Muscle of arm (tissue), 14 donors: ENCODE measurements at places on chromosomes 2 and 18. TPM values are rescaled to one million over a fixed set of nuclear protein-coding genes. Genes with fewer than 3 reads are reported as not detected.

GRCh38 chr2:6814869-6815268 is 50.8 kb downstream of the CMPK2 start:
- DNase-seq, result no peak

GRCh38 chr2:140481136-140481535 is 1649.7 kb downstream of the LRP1B start:
- DNase-seq, result peak; percentile 16

The DES gene
- polyA plus RNA-seq, result 2,703 TPM

GRCh38 chr2:102082571-102083392 is 59.8 kb upstream of the IL1R1 start:
- DNase-seq, result no peak

- DNase-seq, result no peak
Measured at GRCh38 chr2:189536830-189537229, 43.8 kb downstream of the SLC40A1 start.

The HOXD13 gene
- polyA plus RNA-seq, result not detected

The GCG gene
- polyA plus RNA-seq, result 16.4 TPM

- peak; percentile 84 for DNase-seq
Measured at GRCh38 chr2:102061962-102062795, 70.4 kb downstream of the IL1R2 start.

- no peak for DNase-seq
Measured at GRCh38 chr2:224976629-224977525, 65.4 kb downstream of the DOCK10 start.

The CD8A gene
- 0.20 TPM for polyA plus RNA-seq

The TSGA10 gene
- polyA plus RNA-seq, result 3.0 TPM

- no peak for DNase-seq
Measured at GRCh38 chr2:221431477-221431876, 140.6 kb downstream of the EPHA4 start.

GRCh38 chr2:236745420-236746210 is 176.0 kb downstream of the ACKR3 start:
- no peak for DNase-seq

DNA sequence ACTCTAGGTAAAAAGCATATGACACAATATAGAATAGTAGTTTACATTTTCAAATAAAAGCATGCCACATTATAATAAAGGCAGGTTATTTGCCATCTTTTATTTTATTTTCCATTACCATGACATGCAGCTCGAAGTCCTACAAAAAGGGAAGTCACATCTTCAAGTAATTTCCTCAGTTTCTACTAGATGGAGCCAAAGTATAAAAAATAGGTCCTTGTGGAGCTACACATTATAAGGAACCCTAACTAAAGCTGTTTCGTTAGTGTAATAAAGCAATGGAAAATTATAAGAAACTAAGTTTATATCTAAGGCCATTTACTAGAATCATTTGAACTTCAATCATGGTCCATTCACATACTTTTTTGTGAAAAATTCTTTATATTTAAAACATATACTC is 674.5 kb downstream of the KCNJ3 start:
- DNase-seq, result peak; percentile 1

- no peak for DNase-seq
Measured at GRCh38 chr2:40420478-40420877, 31.4 kb downstream of the SLC8A1 start.

DNA sequence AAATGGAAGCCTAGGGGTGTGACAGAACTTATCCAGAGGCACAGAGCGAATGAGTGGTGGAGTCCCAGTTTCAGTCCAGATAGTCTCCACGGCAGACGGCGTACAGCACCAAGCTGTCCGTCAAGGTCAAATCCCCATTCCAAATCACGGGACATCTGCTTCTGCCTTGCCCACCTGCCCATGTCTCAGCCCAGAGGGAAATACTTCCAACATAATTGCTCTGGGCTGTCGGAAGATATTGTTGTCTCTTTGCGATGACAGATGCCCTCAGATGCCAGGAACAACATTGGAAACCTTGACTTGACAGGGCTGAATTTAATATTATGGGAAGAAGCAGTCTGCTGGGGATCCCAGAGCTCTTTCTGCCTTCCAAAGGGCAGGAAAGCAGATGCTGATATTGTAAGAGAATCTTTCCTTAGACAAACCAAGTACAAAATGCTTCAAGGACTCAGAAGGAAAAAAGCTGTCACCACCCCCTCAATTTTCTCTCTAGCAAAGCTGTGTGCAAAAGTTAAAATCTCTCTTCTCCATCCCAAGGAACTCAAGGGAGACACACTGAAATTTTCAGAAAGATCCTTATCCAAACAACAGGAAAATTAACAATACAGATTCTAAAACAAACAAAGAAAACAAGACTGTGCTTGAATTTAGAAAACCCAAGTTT is 364.0 kb downstream of the LRATD1 start:
- no peak for DNase-seq

DNA sequence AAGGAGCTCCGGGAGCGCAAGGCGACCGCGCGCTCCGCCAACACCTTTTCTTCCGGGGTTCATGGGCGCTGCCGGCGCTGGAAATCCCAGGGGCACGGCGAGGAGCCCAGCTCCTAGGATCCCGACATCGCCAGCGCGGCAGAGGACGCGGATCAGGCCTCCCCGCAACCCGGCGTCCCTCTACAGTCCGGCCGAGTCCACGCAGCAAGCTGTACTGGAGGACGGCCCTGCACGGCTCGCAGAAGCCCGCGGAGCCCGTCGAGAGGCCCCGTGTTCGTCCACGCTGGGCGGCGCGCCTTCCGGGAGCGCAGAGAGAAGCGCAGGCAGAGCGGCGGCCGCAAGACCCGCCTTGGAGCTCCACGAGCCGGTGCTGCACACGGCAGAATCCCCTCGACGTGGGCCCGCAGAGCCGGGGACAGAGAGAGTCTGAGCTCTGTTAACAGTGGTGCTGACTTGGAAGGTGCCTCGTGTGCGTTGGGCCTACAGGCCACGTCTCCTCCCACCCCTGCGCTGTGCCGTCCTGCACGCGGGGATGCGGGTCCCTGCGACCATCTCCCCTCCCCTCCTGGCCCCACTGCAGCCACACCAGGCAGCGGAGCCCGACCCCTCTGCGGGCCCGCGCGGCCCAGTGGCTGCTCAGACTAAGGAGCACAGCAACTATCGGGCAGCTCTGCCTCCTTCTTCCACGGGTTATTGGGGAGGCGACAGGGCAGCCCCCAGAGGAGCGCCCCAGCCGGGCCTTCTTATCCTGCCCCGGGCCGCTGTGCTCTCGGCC is 28.1 kb upstream of the PTPN2 start:
- DNase-seq, result no peak

GRCh38 chr2:74498500-74499266 is 720 bp downstream of the LBX2 start:
- no peak for DNase-seq

The POTEC gene
- not detected for polyA plus RNA-seq

- DNase-seq, result no peak
Measured at GRCh38 chr2:146997488-146997887, 847.3 kb upstream of the ACVR2A start.

- DNase-seq, result no peak
Measured at GRCh38 chr18:75086494-75087034, 122.4 kb downstream of the PTGR3 start.

DNA sequence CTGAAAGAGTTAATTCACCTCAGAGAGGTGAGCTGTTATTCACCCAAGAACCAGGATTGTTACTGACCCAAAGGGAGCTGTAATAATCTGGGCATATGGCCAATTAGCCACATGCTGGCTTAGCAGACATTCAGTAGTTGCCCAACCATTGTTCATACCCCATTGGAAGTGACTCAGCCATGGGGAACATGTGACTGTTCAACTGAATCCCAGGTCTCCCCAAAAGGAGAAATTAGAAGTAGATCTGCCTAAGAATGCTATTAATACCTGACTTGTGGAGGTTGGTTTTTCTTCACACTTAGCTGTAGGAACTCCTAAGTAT is 272.6 kb upstream of the UBE2E3 start:
- no peak for DNase-seq

- DNase-seq, result no peak
Measured at GRCh38 chr2:192953116-192953515, 758.4 kb upstream of the TMEFF2 start.
